Naive B cell (primary cell): ENCODE measurements at places on chromosomes 6 and 20.

DNA sequence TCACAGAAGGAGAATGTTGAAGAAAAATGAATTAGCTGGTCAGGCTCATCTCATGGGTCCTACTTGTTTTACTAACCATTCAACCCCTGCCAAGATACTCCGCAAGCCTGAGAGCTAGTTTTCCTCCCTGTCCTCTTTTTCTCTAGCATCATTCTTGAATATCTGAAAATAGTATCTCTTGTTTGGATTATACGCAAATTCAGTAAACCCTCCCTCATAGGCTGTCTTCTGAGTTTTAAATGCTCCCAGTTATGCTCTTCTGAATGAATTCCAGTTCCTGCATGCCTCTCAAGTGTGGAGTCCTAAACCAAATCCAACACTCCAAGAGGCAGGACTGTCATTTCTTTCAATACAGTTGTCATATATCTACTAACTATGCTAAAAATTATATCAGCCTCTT, 99.6 kb downstream of the COL21A1 start:
- DNase-seq, result no peak

GRCh38 chr6:106315765-106316374, 9.7 kb downstream of the ATG5 start:
- no peak for DNase-seq

- DNase-seq, result no peak
Observed at GRCh38 chr6:101146389-101146788, 247.1 kb upstream of the GRIK2 start.

DNA sequence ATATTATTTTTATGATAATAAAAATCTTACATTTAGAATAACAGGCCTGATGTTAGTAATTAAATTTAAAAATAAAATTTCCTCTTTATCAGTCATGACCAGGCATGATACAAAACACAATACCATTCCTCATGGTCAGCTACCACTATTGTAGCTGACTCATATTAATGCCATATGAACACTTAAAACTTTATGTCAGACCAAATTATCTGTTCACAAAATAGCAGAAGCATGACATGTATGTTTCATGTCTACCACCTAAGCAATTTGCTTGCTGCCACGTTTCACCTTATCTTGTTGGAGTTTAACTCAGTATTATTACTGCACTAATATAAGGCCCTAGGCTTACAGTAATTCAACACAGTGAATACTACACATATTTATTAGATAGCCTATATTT, 65.7 kb downstream of the HTR1B start:
- no peak for DNase-seq

- DNase-seq, result no peak
Observed at GRCh38 chr20:12815231-12815768, 193.5 kb upstream of the SPTLC3 start.

GRCh38 chr6:148273962-148274752, 68.5 kb upstream of the SASH1 start:
- no peak for DNase-seq

DNA sequence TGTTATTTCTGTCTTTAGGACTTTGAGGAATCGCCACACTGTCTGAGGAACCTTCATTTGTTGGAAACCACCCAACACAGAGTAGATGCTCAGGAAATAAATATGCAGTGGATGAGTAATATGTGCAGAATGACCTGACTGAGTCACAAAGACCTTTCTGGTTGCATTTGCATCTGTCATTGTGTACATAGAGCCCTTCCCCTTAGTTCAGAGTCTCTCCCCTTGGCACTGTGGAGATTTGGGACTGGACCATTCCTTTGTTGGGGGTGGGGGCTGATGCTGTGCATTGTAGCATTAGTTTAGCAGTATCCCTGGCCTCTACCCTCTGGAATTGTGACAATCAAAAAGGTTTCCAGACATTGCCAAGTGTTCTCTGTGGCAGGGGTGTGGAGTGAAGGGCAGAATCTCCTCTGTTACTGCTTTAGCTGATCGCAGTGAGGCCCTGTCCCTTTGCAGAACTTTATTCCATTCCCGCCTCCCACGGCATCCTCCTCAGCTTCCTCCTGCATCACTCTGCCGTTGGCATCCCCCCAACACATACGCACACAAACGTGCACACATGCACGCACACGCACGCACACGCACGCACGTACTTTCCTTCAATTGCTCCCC, 64.5 kb downstream of the EYA2 start:
- DNase-seq, result no peak

GRCh38 chr6:143135325-143135724, 74.6 kb downstream of the AIG1 start:
- no peak for DNase-seq

DNA sequence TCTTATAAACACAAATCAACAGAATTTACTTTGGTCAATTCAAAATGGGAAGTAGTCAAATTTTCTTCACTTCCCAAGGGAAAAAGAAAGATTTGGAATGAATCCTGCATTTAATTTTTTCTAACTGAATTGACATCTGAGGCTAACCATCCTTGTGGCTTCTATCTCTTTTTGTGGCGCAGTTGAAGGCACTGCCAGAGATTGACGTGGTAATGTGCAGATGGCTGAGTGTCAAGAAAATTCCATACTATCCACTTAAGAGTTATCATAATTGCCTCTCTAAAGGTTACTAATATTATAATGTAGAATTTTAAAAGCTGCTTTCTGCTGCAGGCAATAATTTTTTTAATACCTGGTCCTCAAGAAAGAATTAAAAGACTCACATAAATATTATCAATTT, 162.3 kb downstream of the KLHL32 start:
- DNase-seq, result no peak

DNA sequence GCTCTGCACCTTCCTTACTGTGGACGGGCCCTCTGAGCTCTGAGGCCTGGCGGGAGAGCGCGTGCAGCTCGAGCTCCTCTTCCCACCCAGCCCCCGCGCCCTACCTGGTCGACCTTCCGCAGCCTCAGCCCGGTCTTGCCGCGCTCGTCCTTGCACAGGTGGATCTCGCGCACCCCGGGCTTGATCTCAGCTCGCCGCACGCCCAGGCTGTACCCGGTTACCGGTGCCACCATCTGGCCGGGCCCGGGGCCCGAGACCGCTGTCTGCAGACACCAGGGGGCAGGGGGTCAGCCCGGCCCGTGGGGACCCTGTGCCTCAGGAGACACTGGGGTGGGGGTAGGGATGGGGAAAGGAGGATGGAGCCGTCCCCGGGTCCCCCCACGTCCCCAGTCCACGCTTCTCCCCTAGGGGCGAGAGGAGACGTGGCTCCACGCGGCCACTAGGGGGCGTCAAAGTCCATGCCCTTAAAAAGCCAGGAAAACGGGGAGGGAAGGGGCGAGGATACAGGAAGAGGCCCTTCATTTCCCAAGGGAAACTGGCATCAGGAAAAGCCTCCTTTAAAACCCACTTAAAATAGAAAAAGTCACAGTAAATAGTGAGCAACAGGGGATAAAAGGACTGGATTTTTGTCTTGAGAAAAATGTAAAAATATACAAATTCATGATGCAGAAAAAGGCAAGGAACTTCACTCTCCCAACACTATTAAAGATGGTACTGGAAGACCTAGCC, 15.5 kb downstream of the SDCBP2 start:
- DNase-seq, result peak; percentile 53

- no peak for DNase-seq
Observed at GRCh38 chr6:139801571-139802321, 427.3 kb upstream of the CITED2 start.

DNA sequence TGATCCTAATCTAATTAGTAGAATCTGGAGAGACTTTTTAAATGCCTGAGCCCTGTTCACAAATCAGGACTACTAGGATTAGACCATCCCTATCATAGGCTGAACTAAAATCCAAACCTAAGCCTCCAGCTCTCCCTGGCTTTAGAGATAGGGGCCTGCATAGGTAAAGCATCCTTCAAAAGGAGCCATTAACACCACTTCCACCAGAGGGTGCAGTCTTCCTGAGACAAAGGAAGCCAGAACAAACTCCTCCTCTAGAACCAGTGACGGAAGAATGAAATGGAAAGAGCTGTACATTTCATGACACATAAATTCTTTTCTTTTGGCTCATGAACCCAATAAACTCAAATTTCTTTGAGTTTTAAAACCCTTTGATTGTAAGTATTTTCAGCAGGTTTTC, 291.2 kb upstream of the ADGRB3 start:
- DNase-seq, result no peak

DNA sequence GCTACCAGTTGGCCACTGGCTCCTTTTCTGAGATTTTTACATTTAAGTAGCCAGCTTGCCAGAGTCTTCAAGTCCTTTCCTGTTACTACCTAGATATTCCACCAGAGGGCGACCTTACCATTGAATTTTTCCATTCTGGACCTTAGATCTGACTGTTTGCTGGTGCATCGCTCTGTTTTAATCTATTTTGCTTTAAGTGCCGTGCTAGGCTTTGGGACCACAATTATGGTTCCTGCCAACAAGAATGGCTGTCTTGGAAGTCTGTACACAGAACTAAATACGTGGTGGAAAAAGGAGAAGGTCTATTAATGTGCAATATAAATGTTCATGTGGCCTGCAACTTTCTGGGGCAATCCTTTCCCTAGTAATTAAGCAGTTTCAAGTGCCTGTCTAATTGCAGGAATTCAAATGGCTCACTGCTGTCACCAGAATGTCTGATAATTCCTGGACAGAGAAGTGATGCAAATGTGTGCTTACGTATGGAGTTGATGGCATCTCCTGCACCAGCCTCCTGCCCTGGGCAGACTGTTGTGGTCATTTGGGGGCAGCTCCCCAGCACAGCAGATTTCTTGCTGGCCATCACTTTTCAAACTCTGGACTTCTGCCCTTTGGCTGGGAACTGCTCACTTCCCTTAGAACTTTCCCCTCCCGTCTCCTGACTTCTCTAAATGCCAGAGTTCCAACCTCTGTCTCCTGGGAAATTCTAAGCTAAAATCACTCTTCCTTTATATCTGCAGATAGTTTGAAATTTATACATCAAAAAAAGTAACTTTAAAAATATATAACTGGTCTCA, 5.6 kb upstream of the HLA-DOA start:
- peak; percentile 84 for DNase-seq

DNA sequence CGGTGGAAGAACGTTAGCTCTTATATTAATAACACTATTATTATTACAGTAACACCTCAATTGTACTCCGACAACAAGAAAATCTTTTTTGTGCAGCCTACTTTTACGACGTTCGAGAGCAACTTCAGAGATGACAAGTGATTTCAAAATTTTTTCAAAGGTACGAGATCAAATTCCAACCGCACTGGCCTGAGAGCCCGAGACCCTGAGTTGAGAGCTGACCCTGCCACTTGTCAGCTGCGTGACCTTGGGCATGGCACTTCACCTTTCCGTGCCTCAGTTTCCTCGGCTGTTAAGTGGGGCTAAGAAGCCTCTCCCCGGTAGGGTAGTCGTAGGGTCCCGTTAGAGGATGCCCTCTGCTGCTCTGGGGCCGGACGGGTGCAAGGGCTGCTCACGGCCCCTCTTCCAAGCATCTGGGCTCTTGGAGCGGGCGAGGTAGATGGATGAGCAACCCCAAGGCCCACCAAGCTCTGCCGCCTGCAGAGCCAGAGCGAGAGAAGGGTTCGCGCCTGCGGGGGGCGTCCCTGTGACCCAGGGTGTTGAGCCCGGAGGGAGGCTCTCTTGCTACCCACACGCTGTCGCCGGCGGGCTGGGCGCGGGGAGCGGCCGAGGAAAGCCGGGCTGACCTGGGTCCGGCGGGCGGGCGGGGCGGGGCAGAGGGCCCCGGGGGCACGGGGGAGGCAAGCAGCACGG, 510 bp downstream of the NDRG3 start:
- no peak for DNase-seq

DNA sequence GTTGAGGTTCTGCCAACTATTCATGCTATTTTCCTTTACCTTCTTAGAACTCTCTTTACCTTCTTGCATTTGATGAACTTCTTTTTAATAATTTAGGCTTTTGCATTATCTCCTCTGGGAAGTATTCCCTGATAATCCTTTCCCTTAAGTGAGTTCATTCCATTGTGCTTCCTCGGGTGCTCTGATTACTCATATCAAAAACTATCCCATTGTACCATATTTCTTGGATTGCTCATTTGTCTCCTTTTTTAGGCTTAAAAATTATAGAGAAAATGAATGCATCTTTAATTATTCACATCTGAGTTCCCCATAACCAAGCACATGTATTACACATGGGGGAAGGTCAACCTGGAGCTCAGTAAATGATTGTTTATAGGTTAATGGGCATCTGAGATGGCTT, 2.5 kb downstream of the CALHM4 start:
- DNase-seq, result no peak

- DNase-seq, result peak; percentile 6
Observed at GRCh38 chr20:62025832-62026563, 39.7 kb downstream of the TAF4 start.

GRCh38 chr6:166608774-166609173, 18.3 kb downstream of the RPS6KA2 start:
- DNase-seq, result no peak

- DNase-seq, result peak; percentile 55
Observed at GRCh38 chr20:57678340-57678739, 31.5 kb downstream of the PMEPA1 start.

DNA sequence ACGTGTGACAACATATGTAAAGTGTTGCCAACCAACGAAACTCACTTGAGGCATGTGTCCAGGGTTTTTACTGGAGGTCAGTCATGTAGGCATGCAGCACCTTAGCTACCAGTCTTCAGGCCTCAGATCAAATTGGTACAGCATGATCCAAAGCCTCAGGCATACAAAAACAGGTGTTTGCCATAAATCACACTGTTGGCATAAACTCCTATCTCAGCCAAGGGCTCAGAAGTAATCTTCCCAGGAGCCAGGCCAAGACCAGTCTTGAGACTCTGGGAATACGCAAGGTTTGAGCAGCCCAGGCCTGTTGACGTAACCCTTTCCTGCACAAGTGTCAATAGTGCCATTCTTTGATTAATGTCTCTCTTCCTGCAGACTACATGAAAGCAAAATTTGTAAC, 163.5 kb downstream of the PRL start:
- DNase-seq, result no peak

GRCh38 chr20:56924292-56925081, 295.4 kb downstream of the TFAP2C start:
- no peak for DNase-seq

DNA sequence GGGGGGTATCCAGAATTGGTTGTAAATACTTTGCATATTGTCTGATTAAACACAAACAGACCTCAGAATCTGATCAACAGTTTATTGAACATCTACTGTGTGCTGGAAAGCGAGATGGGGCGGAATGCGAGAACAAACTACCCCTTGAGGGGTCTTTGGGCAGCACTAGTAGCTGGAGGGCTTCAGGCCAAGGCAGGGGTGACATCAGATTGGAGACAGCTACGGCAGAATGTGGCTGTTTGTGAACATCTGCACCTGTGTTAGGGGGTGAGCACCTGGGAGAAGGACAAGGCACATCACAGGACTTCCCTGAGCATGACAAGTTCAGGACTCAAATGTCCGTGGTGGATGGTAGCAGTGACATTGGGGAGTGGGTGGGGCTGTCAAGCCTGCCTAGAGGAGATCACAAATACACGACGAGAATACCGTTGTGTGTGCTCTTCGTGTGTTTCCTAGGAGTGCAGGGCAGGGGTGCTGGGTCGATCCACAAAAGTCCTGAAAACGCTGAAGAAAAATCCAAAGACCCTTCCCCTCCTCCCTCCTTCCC, 59.5 kb downstream of the SRC start:
- no peak for DNase-seq

- DNase-seq, result no peak
Observed at GRCh38 chr6:160238761-160239751, 19.6 kb downstream of the SLC22A2 start.

- no peak for DNase-seq
Observed at GRCh38 chr20:25081065-25081729, 744 bp downstream of the VSX1 start.
